GM06990 (cell line): ENCODE measurements at places on chromosomes 6 and 20.
A peak's percentile ranks its signal among the peaks of the same experiment; 100 is the strongest.

GRCh38 chr6:50847890-50848594, 29.4 kb downstream of the TFAP2B start:
- DNase-seq, result no peak

DNA sequence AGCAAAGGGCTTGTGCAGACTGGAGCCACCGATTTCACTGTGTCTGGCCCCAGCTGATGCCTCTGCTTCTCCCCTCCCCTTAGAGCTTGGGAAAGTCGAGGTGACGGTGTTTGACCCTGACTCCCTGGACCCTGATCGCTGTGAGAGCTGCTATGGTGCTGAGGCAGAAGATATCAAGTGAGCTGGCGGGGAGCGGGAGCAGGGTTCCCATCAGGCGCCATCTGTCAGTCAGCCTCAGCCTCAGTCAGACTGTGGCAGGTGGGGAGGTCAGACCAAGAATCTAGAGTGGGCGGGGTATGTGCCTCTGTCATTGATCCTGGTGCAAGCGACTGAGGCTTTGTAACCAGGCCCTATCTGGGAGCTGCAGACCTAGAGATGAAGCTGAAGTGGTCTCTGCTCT, 5.5 kb downstream of the ERGIC3 start:
- DNase-seq, result no peak

GRCh38 chr6:37942606-37943376, 123.3 kb downstream of the ZFAND3 start:
- DNase-seq, result peak; percentile 33

- no peak for DNase-seq
These were observed 66.9 kb upstream of the PRL start for GRCh38 chr6:22363714-22364239.

DNA sequence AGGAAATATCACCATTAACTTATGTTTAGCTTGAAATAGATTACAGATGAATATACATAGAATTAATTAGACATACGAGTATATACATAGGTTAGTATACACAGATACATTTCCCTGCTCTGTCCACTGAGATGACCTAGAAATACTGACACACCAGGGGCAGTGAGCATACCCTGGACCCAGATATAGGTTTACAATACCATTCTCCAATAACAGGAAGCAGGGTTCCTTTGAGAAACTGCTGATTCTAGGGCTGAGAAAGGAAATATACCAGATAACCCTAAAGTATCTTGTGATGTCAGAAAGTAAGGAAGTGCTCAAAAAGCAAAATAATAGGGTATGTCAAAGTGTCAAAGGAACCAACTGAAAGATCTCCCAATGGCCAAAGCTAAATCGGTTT, 322.5 kb downstream of the HAO1 start:
- DNase-seq, result no peak

DNA sequence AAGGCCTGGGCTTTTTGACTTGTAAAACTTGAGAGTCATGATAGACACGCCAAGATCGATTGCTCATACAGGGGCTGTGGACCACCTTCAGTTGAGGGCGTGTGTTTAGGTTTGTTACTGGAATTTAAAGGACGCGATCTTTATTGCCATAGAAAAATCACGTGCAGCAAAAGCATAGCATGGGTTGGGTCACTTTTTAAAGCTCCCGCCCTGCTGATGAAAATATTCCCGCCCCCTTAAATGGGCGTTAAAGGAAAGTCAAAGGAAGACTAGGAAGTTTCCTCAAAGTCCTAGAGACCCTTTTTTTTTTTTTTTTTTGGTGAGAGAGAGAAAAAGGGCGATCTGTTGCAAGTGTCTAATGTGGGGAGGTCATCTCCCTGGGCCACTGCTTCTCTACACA, 23.1 kb downstream of the TFAP2A start:
- no peak for DNase-seq

- DNase-seq, result no peak
These were observed 112.6 kb downstream of the THBS2 start for GRCh38 chr6:169140986-169141495.

- DNase-seq, result no peak
These were observed 254.3 kb downstream of the BTBD3 start for GRCh38 chr20:12171923-12172524.

DNA sequence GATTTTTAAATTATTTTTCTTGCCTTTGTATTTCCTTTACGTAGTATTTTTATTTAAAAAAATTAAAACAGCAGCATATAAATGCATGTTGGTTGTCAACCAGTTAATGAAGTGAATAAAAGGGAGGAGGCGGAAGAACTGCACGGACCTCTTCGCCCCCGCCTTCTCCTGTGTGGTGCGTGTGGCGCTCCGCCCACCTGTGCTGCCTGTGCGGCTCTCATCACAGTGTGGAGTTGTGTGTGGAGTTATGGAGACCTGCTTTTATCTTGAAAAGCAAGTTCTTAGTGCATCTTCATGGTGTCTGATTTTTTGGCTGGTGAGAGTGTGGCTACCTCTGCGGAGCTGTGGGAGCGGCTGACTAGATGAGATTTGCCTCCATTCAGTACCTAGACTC, 58.4 kb downstream of the PTPN1 start:
- no peak for DNase-seq

GRCh38 chr6:75196081-75196687, 9.7 kb downstream of the COL12A1 start:
- DNase-seq, result no peak

DNA sequence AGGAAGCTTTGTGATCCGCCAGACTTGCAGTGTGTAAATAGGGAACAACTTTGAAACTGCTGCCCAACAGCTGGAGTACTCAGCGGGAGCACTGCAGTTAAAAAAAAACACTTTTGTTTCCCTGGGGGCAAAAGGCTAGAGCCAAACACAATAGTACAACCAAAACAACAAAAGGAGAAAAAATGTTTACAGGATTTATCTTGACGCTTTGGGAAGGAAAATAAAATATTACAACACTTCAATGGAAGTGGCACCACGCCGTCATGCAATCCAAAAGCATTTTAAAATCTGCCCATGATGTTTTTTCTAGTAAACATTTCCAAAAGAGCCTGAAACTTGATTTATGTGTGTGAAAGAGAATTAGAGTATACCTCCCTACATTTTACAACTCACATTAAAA, 26.0 kb downstream of the PTPRK start:
- no peak for DNase-seq

DNA sequence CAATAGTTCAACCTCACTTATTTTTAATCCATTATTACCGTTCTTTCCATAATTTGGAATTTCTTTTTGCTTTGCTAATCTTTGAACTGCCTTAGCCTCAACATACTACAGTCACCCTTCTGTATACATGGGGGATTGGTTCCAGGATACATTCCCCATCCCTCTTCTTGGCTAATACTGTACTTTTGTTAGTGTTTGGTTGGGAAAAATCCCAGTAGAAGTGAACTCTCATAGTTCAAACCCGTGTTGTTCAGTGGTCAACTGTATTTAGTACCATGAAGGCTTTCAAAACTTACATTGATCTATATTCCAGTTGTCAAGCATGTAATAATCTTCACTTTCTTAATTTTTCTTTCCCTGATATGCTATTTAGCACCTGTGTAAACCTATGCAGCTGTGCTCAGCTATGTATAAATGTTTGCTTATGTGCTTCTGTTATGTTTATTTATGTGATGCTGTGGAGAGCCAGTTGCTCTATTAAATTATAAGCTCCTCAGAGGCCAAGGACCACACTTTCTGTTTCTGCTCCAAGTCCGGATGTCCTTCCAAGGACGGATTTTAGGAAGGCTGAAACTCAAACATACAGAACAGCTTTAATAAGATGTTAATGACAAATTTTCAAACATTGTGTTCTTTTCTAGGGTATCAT, 33.3 kb upstream of the LAMA4 start:
- no peak for DNase-seq

DNA sequence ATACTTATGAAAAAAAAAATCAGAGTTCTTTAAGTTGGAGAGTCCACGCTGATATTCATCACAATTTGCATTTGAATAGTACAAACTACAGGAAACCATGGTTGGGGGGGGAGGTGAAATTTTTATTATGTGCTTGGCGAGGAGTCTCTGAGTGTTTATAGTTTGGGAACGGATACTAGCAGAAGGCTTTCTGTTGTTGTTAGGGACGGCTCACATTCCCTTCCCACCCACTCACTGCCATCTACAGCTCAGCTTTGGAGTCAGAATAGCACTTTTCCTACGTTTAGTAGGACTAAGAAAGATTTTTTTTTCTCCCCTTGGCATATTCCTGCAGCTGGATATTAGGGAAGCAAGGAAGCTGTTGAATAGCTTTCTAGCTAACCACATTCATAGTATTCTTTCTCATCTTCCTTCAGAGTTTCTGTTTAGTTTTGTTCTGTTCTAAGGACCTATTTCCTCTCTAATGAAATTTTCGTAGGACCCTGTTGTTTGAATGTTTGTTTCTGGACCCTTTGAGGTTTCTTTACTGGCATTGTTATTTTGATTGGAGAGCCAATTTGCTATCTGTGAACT, 235.1 kb upstream of the ZNF217 start:
- DNase-seq, result no peak

- no peak for DNase-seq
These were observed 8.8 kb downstream of the MYL9 start for GRCh38 chr20:36549942-36550789.

DNA sequence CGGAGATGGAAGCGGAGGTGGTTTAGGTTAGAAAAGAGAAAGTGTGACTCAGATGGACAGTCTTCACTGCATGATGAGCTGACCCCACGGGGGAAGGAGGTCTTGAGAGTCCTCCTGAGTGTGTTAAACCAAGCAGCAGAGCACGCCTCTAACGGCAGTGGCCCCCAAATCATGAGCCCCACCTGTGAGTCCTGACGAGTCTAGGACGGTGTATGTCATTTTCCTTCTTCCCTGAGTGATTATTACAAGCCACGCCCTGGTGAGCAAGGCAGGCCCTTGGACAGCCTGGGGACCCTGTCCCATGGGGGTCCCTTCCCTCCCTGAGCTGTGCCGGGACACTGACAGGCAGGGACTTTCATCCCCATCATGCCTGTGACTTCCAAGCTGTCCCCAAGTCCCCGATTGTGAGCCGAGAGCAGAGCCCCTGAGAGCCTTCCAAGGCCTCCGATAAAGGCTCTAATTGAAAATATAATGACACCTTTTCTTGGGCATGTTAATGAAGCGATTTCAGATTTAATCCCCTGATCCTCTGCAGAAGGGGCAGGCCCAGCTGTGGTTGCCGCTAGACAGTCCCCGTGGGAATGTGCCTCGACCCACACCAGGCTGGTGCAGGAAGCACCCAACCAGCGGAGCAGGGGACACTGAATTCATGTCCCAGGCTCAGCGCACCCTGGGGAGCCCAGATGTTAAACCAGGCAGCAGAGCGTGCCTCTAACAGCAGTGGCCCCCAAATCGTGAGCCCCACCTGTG, 320.1 kb downstream of the TAF4 start:
- DNase-seq, result no peak

GRCh38 chr6:94801344-94801743, 776.0 kb upstream of the MANEA start:
- no peak for DNase-seq

GRCh38 chr20:49712996-49713752, 504 bp downstream of the B4GALT5 start:
- DNase-seq, result peak; percentile 70

DNA sequence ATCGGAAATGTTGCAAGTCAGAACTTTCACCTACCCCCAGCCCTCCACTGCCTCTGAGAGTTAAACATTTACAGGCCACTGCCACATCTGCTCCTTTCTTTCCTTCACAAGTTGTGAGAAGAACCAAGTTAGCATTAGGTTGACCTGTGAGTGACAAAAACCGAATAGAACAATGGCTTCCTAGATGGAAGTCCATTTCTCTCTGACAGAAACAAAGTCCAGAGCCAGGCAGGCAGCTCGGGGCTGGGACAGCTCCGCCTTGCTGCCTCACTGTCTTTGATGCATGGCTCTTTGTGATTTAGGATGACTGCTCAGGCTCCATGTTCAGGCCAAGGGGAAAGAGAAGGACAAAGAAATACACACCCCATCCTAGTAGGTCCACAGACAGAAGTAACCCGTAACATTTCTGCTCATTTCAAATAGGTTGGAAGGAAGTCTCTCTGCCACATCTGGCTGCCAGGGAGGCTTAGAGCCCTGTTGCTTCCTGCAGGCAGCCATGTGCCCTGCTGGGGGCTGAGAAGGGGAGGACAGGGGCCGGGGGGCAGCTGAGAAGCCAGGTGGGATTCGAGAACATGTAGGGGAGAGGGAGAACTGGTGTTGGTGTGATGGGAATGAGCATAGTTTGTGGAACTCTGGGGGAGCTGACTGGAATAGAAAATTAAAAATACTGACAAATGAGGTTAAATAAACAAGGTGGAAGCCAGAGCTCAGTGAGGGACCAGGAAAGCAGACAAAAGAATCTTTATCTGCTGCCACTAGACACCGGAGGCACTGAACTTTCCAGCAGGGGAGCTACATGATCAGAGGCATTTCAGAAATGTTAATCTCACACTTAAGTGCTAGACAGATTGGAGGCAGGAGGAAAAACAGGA, 19.5 kb upstream of the IER3 start:
- DNase-seq, result no peak
